ENCODE measurements at places on chromosomes 11 and 22.

GRCh38 chr11:110471371-110471770 lies 41.6 kb downstream of the FDX1 start:
- no peak for DNase-seq

- DNase-seq: no peak
These were observed 3.3 kb upstream of the PPARA start for GRCh38 chr22:46147061-46147460.

DNA sequence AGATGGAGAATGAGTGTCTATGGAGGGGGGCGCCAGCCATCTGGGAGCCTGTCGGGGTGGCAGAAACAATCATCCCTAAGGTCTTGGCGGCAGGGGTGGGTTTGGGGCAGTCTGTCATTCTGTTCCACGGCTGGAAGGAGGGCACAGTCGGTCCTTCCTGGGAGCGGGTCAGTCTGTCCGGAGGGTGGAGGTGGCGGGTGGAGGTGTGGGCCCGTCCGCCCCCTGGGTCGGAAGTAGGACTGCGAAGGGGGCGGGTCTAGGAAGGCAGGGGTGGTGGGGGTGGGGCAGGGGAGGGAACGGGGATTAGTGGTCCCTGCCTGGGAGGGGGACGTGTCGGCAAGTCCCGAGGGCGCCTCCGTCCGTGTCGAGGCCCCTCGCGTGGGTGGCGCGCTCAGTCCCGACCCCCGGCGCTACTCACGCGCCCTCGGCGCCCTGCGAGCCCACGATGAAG lies 461 bp downstream of the TBC1D10A start:
- DNase-seq: no peak

DNA sequence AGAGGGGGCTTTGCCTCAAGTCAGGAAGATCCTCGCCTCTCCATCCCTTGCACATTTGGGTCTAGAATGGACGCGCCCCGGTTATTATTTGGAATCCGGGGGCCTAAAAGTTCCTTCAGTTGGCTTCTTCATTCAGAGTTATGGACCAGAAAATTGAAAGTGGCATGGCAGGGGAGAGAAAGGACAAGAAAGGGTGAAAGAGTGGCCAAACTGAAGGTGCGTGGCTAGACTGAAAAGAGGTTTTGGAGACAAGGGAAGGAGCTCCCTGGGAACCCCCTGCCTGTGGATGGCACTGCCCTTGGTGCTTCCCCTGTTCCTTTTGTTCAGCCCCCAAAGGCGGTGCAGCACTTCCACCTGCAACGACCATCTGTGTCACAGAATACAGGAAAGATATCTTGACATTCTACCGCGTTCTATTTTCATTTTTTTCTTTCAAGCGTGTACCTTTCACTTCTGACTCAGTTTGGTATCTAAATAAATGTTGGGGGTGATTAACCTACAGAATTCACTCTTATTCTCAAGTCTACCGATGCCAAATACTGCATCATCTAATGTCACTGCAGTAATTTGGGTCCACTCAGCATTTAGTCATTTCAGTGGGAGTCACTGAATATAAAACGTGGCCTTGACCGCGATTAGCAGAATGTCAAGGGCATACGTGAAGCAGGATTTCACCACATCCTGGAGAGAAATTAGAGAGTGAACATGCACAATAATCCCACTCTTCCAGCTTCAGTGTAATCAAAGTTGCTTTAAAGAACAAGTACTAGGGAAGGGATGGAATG lies 88.1 kb upstream of the ARHGAP32 start:
- peak; percentile 6 for DNase-seq

DNA sequence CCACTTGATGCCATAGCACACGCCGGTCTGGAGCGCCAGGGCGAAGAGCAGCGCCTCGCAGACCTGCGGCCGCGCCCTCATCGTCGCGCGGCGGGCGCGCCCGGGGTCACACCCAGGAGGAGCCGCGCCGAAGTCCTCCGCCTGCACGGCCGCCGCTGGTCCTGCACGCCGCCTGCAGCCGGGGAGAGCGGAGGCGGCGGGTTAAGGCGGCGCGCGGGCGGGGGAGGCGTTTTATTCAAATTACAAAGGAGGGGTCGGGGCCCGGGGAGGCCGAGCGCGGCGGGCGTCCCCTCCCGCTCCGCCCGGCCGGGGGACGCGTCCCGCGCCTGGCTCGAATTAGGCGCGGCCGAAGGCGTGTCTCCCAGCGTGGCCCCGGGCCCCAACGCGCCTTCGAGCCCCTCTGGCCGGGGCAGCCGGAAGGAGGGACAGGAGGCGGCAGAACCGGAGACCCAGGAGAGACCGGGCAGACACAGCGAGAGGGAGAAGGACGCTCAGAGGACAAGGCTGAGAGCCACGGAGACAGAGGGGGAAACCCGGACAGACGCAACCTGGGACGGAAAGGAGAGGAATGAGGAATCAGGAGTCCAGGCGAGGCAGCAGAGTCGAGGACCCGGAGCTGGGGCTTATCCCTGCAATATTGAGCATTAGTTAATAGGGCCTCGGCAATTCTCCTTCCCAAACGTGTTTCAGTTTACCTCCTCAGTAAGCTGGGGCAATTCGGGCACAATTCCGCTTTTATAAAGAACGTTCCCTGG lies at the start of gene WNT11:
TSS of gene WNT11 (minus strand) at position 176 of the 755 bp plus-strand sequence. CDS start at position 81, 95 bp downstream.
- peak; percentile 19 for DNase-seq

DNA sequence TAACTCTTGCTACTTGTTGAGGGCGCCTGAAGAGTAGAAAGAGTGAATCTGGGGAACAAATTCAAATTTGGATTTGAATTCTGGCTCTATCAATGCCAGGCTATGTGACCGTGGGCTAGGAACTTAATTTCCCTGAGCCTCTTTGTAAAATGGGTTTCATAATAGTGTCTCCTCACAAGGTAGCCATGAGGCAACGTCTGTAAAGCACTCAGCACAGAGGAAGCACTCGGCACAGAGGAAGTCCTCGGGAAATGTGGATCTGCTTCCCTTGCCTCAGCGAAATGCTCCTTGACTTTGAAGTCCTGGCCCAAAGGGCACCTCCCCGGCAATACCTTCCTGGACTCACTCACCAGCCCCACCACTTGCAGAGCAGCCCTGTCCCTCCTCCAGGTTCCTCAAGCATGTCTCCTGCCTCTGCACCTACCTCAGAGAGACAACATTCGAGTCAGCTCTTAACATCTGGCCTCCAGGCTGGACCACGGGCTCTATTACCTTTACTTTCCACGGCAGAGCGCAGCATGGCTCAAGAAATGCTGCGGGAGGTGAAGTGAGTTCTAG lies 17.7 kb downstream of the CD6 start:
- no peak for DNase-seq

- no peak for DNase-seq
These were observed 77.3 kb upstream of the PHF21A start for GRCh38 chr11:46198245-46199240.

- DNase-seq: no peak
These were observed 124.1 kb upstream of the MPPED2 start for GRCh38 chr11:30710221-30710620.

- DNase-seq: no peak
These were observed 412.3 kb upstream of the SYN3 start for GRCh38 chr22:33470456-33470855.

DNA sequence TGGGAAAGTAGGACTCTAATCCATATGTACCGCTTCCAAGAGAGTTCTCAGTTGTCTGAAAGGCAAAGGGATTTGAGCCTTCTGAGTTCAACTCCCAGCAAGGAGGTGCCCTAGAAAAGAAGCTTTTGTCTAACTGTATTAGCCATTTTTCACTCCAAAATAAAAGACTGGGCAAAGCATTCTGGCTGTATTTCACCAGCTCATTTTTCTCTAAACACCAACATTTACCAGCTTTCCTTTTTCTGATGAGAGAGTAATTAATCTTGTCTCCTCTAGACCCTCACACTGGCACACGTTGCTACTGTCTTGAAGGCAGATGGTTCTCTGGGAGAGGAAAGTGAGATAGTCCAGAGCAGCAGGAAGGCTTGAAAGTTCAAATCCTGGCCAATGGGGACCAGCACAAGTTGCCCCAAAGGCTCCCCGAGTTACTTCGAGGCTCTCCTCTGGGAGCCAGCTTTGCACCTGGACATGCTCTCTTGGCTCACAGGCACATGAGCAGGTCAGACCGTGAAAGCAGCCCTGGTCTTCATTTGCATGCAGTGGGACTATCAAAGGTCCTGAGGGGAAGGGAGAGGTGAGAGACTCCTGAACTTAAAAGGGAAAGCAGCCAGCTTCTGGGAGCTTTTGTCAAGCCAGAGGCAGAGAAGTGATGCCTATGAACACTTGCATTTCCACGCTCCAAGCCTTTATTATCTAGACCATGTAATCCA lies 100.0 kb downstream of the NTM start:
- no peak for DNase-seq

DNA sequence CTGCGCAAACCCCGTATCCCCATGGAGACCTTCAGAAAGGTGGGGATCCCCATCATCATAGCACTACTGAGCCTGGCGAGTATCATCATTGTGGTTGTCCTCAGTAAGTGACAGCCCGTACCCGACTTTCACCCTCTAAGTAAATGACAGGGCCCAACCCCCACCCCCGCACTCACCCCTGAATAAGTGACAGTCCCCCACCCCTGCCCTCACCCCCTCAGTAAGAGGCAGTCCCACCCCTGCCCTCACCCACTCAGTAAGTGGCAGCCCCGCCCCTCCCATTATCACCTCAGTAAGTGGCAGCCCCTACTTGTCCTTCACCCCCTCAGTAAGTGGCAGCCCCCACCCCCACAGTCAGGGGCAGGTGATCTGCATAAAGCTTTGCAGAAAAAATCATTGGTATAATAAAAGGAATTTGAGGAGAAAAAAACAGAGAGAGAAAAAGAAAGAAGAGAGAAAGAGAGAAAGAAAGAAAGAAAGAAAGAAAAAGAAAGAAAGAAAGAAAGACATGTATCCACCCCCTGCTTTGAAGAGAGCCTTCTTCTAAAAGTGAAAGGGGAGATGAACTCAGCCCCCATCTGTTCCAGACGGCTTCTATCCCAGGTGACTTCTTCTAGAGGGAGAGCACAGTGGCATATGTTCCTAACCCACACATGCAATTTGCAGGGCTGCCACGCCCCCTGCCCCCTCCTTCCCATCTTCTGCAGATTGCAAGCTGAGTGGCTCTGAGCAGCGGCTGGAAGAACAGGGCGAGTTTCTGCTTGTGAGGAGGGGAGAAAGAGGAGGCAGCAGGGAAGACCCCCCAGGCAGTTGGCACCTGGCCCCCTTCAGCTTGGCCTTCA lies 12.5 kb upstream of the SMIM35 start:
- DNase-seq: peak; percentile 3

GRCh38 chr11:24617856-24618255 lies 121.0 kb downstream of the LUZP2 start:
- no peak for DNase-seq

- no peak for DNase-seq
These were observed 31.5 kb upstream of the SLC22A12 start for GRCh38 chr11:64559351-64560138.

- DNase-seq: no peak
These were observed 73.6 kb downstream of the TRIM29 start for GRCh38 chr11:120064341-120064740.

DNA sequence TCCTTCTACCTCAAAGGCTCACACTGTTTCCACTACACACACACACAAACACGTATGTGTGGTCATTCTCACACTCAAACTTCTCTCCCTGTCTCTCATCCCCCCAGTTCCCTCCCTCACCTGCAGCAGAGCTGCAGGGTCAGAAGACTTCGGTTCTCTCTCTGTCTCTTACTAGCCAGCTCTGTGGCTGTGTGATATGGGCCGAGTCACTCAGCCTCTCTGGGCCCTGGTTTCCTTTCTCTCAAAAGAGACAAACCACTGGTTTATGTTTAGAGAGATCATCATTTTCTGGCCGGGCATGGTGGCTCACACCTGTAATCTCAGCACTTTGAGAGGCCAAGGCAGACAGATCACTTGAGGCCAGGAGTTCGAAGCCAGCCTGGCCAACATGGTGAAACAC lies 21.1 kb downstream of the TSPAN18 start:
- no peak for DNase-seq

DNA sequence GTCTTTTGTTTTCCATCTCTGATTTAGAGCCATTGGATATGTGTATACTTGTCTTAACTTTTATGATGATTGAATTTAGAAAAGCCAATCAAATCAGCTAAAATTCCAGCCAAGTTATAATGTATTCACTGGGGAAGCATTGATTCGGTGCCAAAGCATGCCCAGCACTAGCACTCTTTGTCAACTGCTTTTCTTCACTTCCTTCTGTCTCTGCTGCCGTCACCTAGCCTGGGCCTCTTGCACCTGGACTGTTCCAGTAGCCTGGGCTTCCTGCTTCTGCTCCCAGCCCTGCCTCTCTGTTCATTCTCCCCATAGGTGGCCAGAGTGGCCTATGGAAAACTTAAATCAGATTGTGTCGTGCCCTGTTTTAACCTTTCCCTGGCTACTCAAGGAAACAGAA lies 80.7 kb downstream of the NAV2 start:
- DNase-seq: no peak

- no peak for DNase-seq
These were observed 89.0 kb upstream of the CD44 start for GRCh38 chr11:35049859-35050531.
